ENCODE measurements at places on chromosomes 7 and 10. TPM values are rescaled to one million over a fixed set of nuclear protein-coding genes. Genes with fewer than 3 reads are reported as not detected.

The TMEM270 gene
- 37.3 TPM for total RNA-seq

The EIF3A gene
- 91.2 TPM for total RNA-seq

DNA sequence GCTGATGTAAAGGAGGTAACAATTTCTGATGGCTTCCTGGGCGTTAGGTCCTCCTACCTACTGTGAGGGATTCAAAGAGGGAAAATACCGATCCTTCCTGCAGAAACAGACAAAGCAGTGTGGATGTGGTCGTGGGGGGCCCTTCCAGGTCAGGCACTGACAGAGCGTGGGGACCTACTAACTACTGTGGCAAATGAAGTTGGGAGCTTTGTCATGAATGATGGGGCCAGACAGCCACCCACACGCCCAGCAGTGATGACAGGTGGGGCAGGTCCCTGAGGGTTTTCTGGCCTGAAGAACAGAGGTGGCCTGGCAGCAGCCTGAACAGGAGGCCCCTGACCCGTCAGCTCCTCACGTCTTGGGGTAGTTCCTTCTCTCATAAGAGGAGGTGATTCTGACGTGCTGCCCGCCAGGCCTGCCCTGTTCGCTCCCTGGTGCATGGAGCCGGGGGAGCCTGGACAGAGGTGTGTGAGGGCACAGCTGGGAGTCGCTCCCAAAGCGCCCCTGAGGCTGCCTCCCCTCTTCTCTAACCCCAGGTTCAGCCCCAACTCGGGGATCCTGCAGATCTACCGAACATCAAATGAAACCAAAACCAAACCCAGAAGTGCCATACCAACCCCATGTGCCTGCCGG, 4.2 kb downstream of the ATP6V0E2 start:
- no peak for DNase-seq

DNA sequence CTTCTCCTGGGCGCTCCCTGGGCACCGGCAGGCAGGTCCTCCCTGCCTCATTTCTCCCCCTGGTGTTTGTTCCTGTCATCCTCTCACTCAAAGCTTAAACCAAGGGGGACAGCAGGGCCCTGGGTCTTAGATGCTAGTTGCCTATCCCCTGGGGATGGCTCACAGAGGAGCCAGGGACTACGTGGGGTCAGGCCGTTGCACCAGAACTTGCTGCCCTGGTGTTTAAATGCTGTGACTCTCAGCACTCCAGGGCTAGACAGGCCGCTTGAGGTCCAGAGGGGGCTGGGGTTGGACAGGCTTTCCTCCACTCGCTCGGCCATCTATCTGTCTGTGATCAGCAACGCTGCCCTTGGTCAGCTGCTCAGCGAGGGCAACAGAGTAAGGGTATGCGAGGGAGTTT, 340.3 kb downstream of the CXCL12 start:
- no peak for DNase-seq

The MUC12 gene
- 3.5 TPM for total RNA-seq

DNA sequence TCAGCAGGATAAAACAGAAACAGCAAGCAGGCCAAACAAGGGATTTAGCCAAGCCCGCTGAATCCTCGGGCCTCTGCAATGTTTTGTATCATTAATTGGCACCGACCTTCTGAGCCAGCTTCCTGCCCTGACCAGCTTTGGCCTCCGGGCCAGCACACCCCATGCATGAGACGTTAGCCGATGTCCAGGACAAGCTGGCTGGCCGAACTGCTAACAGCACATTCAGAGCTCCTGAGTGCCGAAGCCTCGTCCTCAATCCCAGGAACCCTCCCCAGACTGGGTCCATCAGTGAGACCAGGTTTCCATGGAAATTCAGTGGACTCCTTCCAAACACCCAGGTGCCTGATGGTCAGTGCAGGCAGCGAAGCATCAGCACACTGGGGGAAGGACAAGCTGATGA, 134.3 kb upstream of the PFKP start:
- no peak for DNase-seq

The GNAI1 gene
- total RNA-seq: 59.0 TPM

The NEUROG3 gene
- total RNA-seq: not detected

GRCh38 chr10:120511165-120511564, 54.1 kb downstream of the PLPP4 start:
- DNase-seq: no peak

DNA sequence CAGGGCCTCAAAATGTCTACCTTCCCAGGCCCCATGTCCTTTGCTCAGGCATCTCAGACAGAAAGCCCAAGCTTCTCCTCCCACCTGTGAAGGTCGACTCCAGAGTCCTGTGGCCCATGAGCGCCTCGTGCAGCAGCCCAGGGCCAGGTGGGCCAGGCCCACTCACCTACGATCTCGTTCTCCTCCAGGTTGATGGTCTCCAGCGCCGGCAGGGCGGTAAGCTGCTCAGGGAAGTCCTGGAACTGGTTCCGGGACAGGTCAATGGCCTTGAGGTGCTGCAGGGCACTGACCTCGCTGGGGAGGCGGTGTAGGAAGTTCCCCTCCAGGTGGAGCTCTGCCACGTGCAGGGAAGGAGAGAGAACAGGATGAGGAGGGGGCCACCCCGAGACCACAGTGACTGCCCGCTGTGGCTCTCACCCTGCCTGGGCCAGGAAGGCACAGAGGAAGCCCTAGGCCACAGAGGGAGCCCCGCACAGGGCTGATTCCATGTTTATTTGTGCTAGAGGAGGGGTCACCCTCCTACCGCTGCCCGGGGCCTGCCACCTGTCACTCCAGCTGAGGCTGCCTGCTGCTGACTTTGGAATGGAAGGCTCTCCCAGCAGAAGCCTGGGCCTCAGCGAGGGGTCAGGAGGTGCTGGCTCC, 40.0 kb upstream of the NPFFR1 start:
- no peak for DNase-seq

The LAMB1 gene
- 42.0 TPM for total RNA-seq

DNA sequence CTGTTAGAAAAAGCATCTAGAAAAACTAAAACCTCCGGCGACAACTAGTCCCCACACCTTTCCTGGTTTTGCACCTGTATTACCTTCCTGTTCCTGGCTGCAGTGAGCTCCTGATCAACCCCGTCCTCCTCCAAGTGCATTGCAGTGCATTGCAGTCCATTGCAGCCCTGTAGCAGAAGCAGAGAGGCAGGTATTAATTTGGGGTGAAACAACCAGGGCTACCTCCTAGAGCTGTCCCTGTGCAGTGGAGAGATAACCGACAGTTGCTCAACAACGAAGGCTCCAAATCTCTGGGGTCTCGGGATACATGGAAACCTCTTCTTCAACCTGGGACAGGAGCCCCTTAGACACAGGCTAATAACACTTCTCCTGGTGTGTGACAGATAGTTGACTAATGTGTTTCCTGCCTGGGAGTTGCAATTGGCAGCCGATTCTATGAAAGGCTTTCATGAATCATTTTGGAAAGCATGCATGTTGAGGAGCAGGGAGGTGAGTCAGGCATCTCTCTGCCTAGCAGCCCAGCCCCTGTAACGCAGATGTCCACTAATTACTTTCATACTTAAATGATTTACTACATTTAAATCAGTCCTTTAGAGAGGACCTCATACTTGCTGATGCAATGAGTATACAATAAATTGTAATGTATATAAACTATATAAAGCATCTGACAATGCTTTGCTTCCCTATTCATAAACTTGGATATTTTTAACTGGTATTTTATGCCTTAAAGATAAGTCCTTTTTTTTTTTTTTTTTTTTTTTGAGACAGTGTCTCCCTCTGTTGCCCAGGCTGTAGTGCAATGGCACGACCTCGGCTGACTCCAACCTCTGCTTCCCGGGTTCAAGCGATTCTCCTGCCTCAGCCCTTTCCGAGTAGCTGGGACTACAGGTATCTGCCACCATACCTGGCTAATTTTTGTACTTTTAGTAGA, 59.0 kb downstream of the PRR15 start:
- DNase-seq: no peak

DNA sequence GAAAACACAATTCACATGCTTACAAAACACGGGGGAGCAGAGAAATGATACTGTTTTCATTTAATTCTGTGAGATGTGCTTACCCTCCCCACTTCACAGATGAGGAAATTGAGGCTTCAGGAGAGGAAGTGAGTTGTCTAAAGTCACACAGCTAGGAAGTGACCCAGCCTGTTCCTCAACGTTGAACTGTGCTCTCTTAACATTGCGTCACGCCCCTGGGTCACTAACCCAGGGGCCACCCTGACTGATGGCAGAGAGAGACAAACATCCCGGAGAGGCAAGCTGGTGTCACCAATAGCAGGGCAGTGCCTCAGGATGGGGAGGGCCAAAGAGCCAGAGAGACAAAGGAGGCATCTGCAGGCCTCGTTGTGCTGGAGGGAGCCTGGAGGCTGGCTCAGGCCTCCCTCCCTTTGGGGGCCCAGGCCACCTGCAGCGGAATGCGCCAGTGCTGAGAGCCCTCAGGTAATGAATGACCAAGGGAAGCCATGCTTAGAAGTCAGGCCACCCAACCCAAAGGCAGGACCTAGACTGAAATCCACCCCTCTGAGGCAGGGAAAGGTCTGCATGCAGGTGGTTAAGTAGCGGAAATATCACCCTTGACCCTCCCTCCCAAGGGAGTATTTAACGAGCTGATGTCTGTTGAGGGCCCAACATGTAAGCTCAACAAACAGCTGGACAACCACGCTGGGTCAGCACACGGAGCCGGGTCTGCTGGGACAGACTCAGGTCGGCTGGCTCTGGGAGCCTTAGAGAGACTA, 81.3 kb downstream of the C10orf105 start:
- no peak for DNase-seq

DNA sequence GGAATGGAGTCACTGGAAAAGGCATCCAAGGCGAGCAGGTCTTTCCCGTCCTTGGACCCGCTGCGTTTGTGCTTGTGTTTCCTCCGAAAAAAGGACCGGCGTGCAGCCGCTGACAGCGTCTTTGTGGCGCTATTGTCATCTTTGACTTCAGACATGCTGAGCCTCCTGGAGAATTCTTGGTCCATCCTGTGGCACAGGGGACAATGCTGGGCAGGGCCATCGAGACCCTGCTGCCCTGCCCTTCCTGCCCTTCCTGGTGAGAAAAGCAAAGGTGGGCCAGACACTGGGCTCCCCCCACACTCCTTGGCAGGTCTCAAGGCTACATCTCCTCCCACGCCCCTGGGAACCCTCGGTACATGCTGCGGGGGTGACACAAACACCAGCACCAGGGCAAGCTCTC, 120.9 kb downstream of the DLG5 start:
- DNase-seq: no peak

The DDC gene
- total RNA-seq: 3.3 TPM

GRCh38 chr10:110356628-110357245, 52.0 kb upstream of the SMNDC1 start:
- DNase-seq: no peak

The SFTPA2 gene
- total RNA-seq: not detected
